Right lobe of liver (tissue), 6 donors: ENCODE measurements at places on chromosomes 13 and 19.
A peak's percentile ranks its signal among the peaks of the same experiment; 100 is the strongest.

- no peak overlapping the region for H3K4me3 ChIP-seq
- no peaks in the 10 kb centered on the region for H3K36me3 ChIP-seq
- no peak for DNase-seq
- H3K4me1 ChIP-seq, result no peaks in the 10 kb centered on the region
- no peak overlapping the region for H3K27ac ChIP-seq
Observed at GRCh38 chr13:80100636-80101035, 240.3 kb downstream of the SPRY2 start.

GRCh38 chr13:106533101-106533942 is 2.1 kb downstream of the EFNB2 start:
- H3K4me3 ChIP-seq, result peak overlapping the region; percentile 68
- no peaks in the 10 kb centered on the region for H3K27me3 ChIP-seq
- no peaks in the 10 kb centered on the region for H3K36me3 ChIP-seq
- peak; percentile 86 for DNase-seq
- peak overlapping the region; percentile 51 for H3K27ac ChIP-seq

- H3K4me3 ChIP-seq, result no peak overlapping the region
- no peak overlapping the region for H3K27ac ChIP-seq
- no peaks in the 10 kb centered on the region for H3K4me1 ChIP-seq
- H3K27me3 ChIP-seq, result no peaks in the 10 kb centered on the region
- no peaks in the 10 kb centered on the region for H3K36me3 ChIP-seq
- DNase-seq, result no peak
Observed at GRCh38 chr19:31296741-31297390, 52.4 kb downstream of the TSHZ3 start.

DNA sequence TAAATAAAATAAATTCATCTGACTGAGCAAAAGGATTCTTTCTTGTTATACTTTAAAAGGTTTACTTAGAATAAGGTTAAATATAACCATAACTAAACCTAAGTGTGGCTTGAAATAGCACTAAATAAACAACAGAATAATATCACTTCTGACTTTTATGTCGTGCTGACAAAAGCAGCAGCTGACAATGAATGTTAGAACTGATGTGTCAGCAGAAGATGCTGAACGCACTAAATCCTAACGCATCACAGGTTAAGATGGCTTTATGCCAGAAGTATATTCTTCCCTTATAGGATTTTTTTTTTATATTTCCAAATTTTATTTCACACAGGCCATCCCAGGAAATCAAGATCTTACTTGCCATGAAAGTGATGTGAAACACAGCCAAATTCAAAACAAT is 558.3 kb upstream of the NBEA start:
- no peaks in the 10 kb centered on the region for H3K27me3 ChIP-seq
- H3K4me3 ChIP-seq, result no peak overlapping the region
- H3K36me3 ChIP-seq, result no peaks in the 10 kb centered on the region
- no peak for DNase-seq

DNA sequence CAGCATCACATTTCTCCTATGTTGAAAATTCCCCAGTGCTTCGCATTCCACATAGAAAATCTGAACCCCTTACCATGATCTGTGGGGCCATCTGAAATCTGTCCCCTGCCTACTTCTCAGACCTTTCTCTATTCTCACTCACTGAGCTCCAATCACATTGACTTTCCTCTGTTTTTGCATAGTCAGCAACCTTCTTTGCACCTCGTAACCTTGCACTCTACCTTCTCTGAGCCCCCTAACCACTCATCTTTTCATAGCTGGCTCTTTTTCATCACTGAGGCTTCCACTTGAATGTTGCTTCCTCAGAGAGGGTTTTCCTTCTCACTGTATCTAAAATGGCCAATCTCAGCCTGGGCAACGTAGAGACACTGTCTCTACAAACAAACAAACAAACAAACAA is 286.3 kb downstream of the GPC5 start:
- H3K4me1 ChIP-seq, result no peaks in the 10 kb centered on the region
- H3K36me3 ChIP-seq, result no peaks in the 10 kb centered on the region
- H3K27ac ChIP-seq, result no peak overlapping the region
- no peak overlapping the region for H3K4me3 ChIP-seq

GRCh38 chr13:53007872-53008271 is 20.7 kb upstream of the OLFM4 start:
- no peak overlapping the region for H3K27ac ChIP-seq
- no peaks in the 10 kb centered on the region for H3K36me3 ChIP-seq
- H3K4me1 ChIP-seq, result no peaks in the 10 kb centered on the region
- H3K27me3 ChIP-seq, result no peaks in the 10 kb centered on the region

GRCh38 chr19:56350416-56351045 is 35.9 kb upstream of the ZSCAN5A start:
- H3K27me3 ChIP-seq, result no peaks in the 10 kb centered on the region
- DNase-seq, result no peak
- no peak overlapping the region for H3K27ac ChIP-seq
- no peaks in the 10 kb centered on the region for H3K4me1 ChIP-seq

GRCh38 chr13:95870421-95870820 is 182.8 kb downstream of the UGGT2 start:
- no peak overlapping the region for H3K4me3 ChIP-seq
- no peak overlapping the region for H3K27ac ChIP-seq
- no peak for DNase-seq
- no peaks in the 10 kb centered on the region for H3K36me3 ChIP-seq
- no peaks in the 10 kb centered on the region for H3K27me3 ChIP-seq

- peaks cover 23% of the 10 kb centered on the region for H3K36me3 ChIP-seq
- no peak overlapping the region for H3K4me3 ChIP-seq
- no peak overlapping the region for H3K27ac ChIP-seq
- peaks cover 13% of the 10 kb centered on the region for H3K4me1 ChIP-seq
- no peak for DNase-seq
Observed at GRCh38 chr19:5059213-5059574, 90.3 kb downstream of the KDM4B start.

DNA sequence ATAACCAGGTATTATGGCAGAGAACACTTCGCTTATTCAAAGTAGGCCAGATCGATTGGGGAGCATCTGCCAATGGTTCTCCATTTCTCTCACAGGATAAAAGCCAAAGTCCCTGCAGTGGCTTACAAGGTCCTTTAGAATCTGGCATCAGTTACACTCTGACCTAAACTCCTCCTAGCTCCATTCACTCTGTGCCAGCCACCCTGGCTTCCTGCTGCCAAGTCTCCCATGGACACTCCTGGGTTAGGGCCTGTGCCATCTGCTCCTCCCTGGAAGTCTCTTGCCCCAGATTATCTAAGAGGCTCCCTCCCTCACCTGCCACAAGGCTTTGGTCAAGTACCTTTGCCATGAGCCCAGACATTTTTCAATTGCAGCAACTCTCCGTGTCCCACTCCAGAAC is 649.2 kb downstream of the DACH1 start:
- no peaks in the 10 kb centered on the region for H3K4me1 ChIP-seq
- H3K27me3 ChIP-seq, result no peaks in the 10 kb centered on the region
- no peak overlapping the region for H3K27ac ChIP-seq
- no peak overlapping the region for H3K4me3 ChIP-seq
- no peak for DNase-seq

DNA sequence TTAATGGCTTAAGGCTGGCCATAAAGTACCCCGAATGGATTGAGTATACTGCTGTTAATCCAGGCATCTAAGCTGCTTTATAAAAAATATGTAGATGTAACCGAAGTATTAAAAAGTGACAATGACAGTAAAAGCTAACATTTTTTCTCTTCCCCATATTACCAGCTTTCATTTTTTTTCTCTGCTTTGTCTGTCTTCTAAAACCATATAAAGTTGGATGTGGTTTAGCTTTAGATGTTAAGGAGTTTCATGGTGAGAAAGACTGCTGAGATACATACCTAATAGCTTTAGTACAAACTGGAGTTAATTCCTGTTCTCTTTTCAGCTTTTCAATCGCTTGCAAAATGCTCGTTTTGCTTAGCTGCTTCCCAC is 838 bp downstream of the AKAP11 start:
- H3K27ac ChIP-seq, result peak overlapping the region; percentile 83
- no peaks in the 10 kb centered on the region for H3K36me3 ChIP-seq
- no peaks in the 10 kb centered on the region for H3K4me1 ChIP-seq
- no peak for DNase-seq

DNA sequence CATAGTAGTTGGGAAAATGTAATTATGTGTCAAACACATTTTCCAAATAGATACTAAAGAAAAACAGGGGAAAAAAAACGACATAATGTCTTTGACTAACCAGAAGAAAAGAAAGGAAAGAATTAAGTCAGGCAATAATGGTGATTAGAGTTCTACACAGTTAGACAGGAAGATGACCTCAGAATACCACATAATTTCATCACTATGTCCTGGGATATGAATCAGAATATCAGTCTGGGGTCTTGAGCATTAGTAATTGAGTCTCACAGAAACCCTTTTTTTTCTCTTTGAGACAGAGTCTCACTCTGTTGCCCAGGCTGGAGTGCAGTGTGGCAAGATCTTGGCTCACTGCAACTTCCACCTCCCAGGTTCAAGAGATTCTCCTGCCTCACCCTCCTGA is 503.4 kb downstream of the SLITRK1 start:
- H3K4me3 ChIP-seq, result no peak overlapping the region
- no peaks in the 10 kb centered on the region for H3K4me1 ChIP-seq
- H3K27ac ChIP-seq, result no peak overlapping the region
- no peaks in the 10 kb centered on the region for H3K27me3 ChIP-seq
